ENCODE measurements at places on chromosomes 2 and 18. TPM values are rescaled to one million over a fixed set of nuclear protein-coding genes. Genes with fewer than 3 reads are reported as not detected.

GRCh38 chr2:61100801-61101200 lies 35.1 kb downstream of the SANBR start:
- peaks cover 4% of the 10 kb centered on the region for H3K36me3 ChIP-seq
- H3K4me3 ChIP-seq: no peak overlapping the region
- no peak for DNase-seq
- no peak overlapping the region for H3K27ac ChIP-seq
- H3K27me3 ChIP-seq: no peaks in the 10 kb centered on the region
- H3K4me1 ChIP-seq: no peaks in the 10 kb centered on the region

GRCh38 chr2:204914708-204915107 lies 369.4 kb downstream of the PARD3B start:
- no peak overlapping the region for H3K4me3 ChIP-seq
- H3K27ac ChIP-seq: no peak overlapping the region
- H3K27me3 ChIP-seq: no peaks in the 10 kb centered on the region
- no peaks in the 10 kb centered on the region for H3K4me1 ChIP-seq

DNA sequence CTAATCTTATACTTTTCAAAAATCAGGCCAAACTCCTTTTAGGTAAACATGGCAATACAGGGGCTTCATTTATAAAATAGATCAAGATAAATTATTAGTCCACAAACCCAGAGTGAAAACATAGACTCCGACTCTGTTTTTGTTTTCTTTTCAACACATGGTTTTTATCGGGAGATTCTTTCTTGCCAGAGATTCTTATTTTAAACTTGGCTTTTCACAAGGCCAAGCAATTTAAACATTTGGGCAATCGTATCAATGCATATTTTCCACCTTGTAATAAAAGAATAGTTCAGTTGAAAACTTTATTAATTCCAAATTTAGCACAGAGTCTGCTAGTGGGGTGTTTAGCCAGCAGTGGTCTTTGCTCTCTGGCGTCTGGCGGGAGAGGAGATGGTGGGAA lies 71.9 kb downstream of the SOX11 start:
- H3K4me3 ChIP-seq: no peak overlapping the region
- DNase-seq: no peak
- H3K36me3 ChIP-seq: no peaks in the 10 kb centered on the region
- H3K27ac ChIP-seq: no peak overlapping the region
- H3K27me3 ChIP-seq: no peaks in the 10 kb centered on the region

SLC30A3 gene
- total RNA-seq: 0.56 TPM

LGALSL gene
- total RNA-seq: 31.1 TPM

SLC35F6 gene
- 5.6 TPM for total RNA-seq

DNA sequence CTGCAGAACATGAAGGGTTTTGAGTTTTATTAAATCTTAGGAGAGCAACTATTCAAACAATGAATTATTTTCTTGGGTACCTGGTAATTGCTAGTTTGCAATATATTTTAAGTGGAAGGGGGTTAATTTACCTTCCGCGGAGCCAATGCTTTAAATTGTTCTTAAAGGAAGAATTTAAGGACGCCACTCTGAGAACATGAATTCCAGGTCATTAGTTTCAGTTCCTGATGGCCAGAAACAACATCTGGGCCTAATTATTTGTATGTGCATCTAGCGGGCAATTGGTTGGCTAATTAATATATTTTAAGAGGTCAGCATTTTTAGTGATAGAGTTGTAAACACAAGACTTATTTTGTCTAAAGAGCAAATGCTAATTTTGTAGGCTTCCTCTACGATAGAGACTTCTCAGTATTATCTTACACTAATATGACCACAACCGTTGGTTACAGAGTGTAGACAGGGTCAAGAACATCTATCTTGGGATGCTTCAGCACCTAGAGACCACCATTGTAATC lies 40.8 kb downstream of the CCBE1 start:
- no peak overlapping the region for H3K27ac ChIP-seq
- no peaks in the 10 kb centered on the region for H3K27me3 ChIP-seq

DNA sequence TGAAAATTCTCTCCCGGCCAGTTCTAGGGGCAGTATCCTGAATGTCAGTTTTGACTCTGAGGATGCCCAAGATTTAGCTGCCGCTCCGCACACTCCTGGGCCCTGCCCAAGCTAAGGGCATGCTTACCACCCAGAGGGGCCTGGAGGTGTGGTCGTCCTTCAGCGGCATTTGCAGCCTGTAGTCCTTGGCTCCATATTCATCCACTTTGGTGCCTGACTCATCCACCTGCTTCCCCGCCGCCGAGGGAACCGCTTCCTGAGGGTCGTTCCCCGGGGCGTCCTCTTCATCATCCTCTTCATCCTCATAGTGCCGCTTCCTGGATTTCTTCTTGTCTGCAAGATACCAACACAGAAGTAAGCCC lies 577 bp downstream of the ERCC3 start:
- no peak overlapping the region for H3K27ac ChIP-seq
- H3K4me3 ChIP-seq: peak overlapping the region; percentile 80
- H3K4me1 ChIP-seq: peaks cover 7% of the 10 kb centered on the region
- H3K27me3 ChIP-seq: no peaks in the 10 kb centered on the region
- no peak for DNase-seq

DNA sequence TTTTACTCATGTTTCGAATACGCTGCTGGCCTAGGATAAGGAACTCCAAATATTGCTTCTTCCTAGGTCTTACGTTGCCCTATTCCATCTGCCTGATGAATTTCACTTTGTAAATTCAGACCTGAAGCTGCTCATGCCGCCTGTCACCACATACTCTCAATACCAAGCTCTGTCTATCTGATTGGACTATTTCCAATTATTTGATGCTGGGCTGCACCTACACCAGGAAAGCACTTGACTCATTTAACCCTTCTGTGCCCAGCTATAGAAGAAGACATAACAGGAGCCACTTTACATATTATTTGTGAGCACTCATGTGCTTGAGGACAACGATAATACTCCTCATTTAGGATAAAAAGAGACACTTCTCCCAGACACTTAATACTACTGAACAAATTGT lies 1293.9 kb upstream of the LRRTM1 start:
- H3K36me3 ChIP-seq: no peaks in the 10 kb centered on the region
- H3K4me3 ChIP-seq: no peak overlapping the region
- H3K27me3 ChIP-seq: no peaks in the 10 kb centered on the region
- no peak for DNase-seq
- H3K4me1 ChIP-seq: no peaks in the 10 kb centered on the region

DNA sequence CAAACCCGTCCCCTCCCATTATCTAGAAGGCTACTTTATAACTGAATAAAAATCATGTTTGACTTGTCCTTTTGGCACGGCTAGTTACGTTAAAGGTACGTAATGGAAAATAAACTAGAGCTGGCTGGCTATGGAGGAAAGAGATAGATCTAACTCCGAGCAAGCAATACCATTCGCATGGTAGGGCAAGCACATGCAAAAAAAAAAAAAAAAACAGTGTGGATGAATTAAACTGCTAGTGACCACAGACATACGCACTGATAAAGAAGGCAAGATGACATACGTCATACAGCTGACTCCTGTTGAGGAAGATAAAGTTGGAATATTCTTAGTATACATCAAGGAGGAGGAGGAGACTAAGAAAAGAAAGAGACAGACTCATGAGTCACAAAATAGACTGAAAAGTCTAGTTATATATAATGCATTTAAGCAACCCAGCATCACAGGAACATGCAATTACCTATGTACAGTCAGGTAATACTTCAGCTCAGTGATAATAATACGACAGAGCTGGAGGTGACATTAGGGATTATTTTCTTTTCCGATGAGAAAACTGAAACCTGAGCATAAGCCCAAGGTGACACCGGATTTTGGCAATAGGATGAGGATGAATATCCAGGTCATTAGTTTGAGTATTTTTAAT lies 37.9 kb upstream of the NARS1 start:
- peaks cover 1% of the 10 kb centered on the region for H3K4me1 ChIP-seq
- DNase-seq: no peak
- H3K27me3 ChIP-seq: no peaks in the 10 kb centered on the region

- H3K36me3 ChIP-seq: no peaks in the 10 kb centered on the region
- H3K27me3 ChIP-seq: no peaks in the 10 kb centered on the region
- H3K4me3 ChIP-seq: no peak overlapping the region
- no peaks in the 10 kb centered on the region for H3K4me1 ChIP-seq
- DNase-seq: peak; percentile 69
- H3K27ac ChIP-seq: no peak overlapping the region
Measured at GRCh38 chr2:30239308-30239985, 8.1 kb downstream of the LBH start.

- H3K36me3 ChIP-seq: no peaks in the 10 kb centered on the region
- no peaks in the 10 kb centered on the region for H3K4me1 ChIP-seq
- no peak overlapping the region for H3K27ac ChIP-seq
- H3K27me3 ChIP-seq: no peaks in the 10 kb centered on the region
Measured at GRCh38 chr2:238024986-238025385, 35.8 kb upstream of the SCLY start.

GCKR gene
- not detected for total RNA-seq

DNA sequence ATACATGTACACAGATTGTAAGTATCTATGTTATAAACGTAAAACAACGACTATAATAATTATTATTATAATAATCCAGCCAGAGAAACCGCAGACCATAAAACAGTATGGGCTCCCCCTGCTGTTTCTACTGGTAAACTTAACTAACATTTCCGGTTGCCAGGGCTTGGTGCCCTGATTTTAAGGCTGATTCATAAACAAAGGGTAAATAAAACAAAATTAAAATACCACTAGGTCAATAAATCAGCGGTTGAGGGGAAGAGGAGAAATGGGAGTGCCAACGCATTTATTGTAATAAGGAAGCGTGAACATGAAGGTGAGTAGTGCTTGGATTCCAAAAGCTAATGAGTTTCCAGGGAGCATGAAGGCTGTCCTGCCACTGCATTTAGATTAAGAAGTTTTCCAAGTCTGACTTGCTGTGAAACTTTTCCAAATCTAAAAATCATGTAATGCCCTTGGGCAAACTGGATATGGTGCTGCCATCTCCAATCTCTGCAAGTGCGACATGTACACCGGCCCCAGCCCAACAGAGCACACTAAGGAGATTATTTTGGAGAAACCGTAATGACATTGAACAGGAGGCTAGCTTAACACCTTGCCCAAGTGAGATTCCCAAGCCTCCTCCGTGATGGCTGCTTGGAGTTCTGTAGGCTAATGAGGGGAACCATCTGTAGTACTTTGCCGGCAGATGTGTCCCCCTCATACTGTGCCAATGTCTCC lies 50.7 kb upstream of the HNRNPA3 start:
- H3K4me1 ChIP-seq: no peaks in the 10 kb centered on the region
- DNase-seq: peak; percentile 24
- H3K4me3 ChIP-seq: no peak overlapping the region
- no peak overlapping the region for H3K27ac ChIP-seq

- H3K27me3 ChIP-seq: no peaks in the 10 kb centered on the region
- no peaks in the 10 kb centered on the region for H3K36me3 ChIP-seq
- DNase-seq: no peak
- no peaks in the 10 kb centered on the region for H3K4me1 ChIP-seq
- no peak overlapping the region for H3K4me3 ChIP-seq
- H3K27ac ChIP-seq: no peak overlapping the region
Measured at GRCh38 chr2:149648282-149649030, 60.9 kb upstream of the MMADHC start.

- H3K4me3 ChIP-seq: no peak overlapping the region
- H3K27me3 ChIP-seq: no peaks in the 10 kb centered on the region
- DNase-seq: peak; percentile 5
- H3K36me3 ChIP-seq: no peaks in the 10 kb centered on the region
- no peak overlapping the region for H3K27ac ChIP-seq
Measured at GRCh38 chr2:180944372-180944771, 36.0 kb upstream of the UBE2E3 start.

MC5R gene
- total RNA-seq: not detected

DNA sequence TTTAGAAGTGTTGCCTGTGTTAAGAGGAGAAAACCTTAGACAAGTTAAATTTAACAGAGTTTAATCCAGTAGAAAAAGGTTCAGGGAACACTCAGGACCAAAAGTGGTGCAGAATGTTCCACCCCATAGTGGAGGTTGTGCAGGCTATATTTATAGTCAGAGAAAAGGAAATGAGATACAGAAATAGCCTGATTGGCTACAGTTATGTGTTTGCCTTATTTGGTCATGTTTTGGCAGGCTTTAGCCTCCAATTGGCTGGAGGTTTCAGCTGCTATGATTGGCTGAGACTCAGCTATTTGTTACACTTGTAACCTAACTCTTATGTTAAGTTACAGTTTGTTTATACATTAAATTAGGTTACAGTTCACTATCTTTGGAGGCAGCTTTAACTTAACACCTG lies 4.2 kb downstream of the STAMBP start:
- H3K4me1 ChIP-seq: peaks cover 9% of the 10 kb centered on the region
- no peaks in the 10 kb centered on the region for H3K36me3 ChIP-seq
- no peak overlapping the region for H3K4me3 ChIP-seq
- H3K27me3 ChIP-seq: no peaks in the 10 kb centered on the region
- no peak for DNase-seq

- H3K27me3 ChIP-seq: no peaks in the 10 kb centered on the region
- no peaks in the 10 kb centered on the region for H3K36me3 ChIP-seq
- DNase-seq: no peak
- H3K4me1 ChIP-seq: no peaks in the 10 kb centered on the region
- H3K4me3 ChIP-seq: no peak overlapping the region
Measured at GRCh38 chr2:102438111-102438510, 15.2 kb downstream of the IL18RAP start.

- H3K4me3 ChIP-seq: no peak overlapping the region
- no peaks in the 10 kb centered on the region for H3K36me3 ChIP-seq
- no peaks in the 10 kb centered on the region for H3K27me3 ChIP-seq
Measured at GRCh38 chr2:111106706-111107105, 14.0 kb upstream of the BCL2L11 start.

REG3G gene
- not detected for total RNA-seq

AQP12A gene
- total RNA-seq: not detected

DNA sequence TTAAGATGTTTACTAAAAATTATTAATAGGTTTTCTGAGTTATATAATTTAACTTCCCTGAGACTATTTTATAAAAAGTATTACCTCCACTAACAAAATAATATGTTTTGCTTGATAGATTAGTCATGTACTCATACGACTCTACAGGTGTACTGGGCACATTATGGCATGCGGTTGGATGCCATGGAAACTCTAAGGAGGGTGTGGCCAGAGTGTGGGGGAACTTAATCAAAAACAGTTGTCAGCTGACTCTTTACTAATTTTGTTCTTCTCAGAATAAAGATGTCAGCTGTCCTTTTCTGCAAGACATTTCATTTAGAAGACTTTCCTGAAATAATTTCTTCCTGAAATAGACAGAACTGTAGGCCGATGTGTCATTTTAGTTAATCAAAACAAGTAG lies 228.3 kb upstream of the SIX3 start:
- peaks cover 70% of the 10 kb centered on the region for H3K4me1 ChIP-seq
- DNase-seq: no peak
- no peaks in the 10 kb centered on the region for H3K36me3 ChIP-seq
- no peak overlapping the region for H3K4me3 ChIP-seq
- H3K27me3 ChIP-seq: no peaks in the 10 kb centered on the region

DNA sequence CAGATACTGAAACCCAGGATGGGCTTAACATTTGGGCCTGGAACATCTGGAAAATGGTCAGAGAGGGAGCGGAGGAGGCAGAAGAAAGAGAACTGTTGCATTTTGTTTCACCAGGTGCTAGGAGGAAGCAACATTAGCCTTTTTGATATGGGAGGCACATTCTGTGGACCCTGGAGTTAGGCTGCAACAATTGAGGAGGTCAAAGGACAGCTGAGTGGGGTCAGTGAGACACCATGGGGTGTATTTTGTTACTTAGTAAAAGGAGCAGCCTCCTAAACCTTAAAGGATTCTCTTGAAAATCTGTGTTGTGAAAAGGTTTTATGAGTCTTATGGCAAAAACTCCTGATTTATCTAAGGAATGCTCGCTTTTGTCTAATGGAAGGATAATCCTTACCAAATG lies 124.9 kb downstream of the GREB1L start:
- H3K27me3 ChIP-seq: no peaks in the 10 kb centered on the region
- peak; percentile 84 for DNase-seq
- H3K36me3 ChIP-seq: peaks cover 12% of the 10 kb centered on the region
- H3K4me3 ChIP-seq: peak overlapping the region; percentile 61
- peaks cover 77% of the 10 kb centered on the region for H3K4me1 ChIP-seq
